ENCODE measurements at places on chromosomes 7 and 10. TPM values are rescaled to one million over a fixed set of nuclear protein-coding genes. Genes with fewer than 3 reads are reported as not detected.

HEPACAM2 gene
- 63.2 TPM for polyA plus RNA-seq

SAMD9 gene
- polyA plus RNA-seq = 6.1 TPM

DNA sequence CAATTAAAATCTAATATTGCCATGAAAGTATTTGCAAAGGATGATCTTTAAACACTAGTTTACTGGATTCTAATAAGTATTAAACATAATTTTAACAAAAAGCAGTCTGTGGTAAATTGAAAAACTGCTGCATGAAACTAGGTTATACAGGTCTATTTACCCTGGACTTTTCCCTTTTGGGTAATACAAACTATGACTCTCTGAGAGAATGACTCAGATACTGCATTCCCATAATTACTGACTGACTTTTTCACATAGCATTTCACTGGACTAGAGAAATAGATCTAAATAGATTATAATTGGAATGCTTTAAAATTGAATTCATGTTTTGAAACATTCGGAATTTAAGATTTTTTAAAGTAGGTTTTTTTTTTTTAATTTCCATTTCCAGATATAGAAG, 395.7 kb downstream of the THSD7A start:
- peak; percentile 11 for DNase-seq

DNA sequence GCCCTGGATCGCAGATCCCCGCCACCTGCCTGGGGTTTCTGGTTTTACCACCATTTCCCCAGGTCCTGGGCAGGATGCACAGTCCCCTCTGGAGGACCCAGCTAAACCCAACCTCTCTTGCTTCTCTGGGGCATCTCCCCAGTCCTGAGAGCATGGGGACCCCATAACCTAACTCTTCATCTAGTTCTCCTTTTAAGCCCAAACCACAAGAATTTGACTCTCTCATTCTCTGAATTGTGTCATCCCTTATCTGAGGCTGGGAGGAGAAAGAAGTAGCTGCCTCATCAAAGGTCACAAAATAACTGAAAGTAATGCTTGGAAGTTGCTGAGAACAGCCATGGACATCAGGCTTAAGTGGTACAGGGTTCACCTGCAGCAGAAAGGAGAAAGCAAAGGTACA, 159.9 kb downstream of the FGFR2 start:
- DNase-seq = no peak

DNA sequence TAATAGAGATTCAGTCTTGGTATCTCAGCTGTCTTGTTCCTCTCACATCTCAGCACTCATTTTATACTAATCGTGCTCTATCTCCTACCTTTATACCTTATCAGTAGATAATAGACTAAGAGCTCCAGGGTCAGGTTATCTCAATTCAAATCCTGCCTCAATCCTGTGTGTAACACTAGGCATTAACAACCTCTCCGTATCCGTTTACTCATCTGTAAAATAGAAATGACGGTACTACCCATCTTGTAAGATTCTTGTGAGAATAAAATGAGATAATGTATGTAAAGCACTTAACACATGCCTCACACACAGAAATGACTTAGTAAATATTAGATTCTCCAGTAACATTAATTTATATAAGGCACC, 622 bp upstream of the P4HA1 start:
- DNase-seq = no peak

- DNase-seq = no peak
These were observed 85.9 kb upstream of the CXCL12 start for GRCh38 chr10:44470784-44471183.

DNA sequence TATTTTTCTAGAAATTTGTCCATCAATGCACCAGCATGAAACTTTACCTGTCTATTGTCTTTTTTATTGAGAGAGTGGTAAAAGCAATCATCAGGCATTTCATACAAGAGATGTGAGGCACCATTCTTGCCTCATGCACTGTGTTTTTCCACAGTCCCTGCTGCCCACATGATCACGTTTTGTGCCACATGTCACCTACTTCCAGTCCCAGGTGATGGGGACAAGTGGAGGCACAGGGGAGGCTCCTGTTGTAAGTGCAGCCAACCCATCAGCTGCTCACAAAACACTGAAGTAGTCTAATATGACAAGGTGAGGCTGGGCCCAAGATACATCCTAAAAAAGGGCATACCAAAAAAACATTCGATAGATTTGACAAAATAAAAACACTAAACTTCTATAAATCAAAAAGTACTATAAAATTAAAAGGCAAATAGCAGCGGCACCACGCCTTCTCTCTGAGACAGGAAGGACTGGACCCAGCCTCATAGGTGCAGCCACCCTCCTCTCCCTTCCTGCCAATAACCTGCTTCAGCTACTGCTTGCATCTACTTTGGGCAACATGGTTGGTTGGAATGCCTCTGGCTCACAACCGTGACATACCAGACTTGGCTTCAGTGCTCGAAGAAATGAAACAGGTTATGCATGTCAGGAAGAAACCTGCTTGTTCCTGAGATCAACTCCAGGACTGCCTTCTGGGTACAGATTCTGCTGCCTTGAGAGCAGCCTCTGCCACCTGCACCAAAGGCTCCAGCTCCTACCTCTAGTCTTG, 2.3 kb downstream of the ZC3HAV1L start:
- no peak for DNase-seq

Data from large intestine (tissue), 12 donors.